Hindlimb muscle (tissue), 1 donor: ENCODE measurements at places on chromosomes 11 and 22.

- no peak for DNase-seq
Measured at GRCh38 chr11:121553389-121553788, 100.6 kb upstream of the SORL1-AS1 start.

DNA sequence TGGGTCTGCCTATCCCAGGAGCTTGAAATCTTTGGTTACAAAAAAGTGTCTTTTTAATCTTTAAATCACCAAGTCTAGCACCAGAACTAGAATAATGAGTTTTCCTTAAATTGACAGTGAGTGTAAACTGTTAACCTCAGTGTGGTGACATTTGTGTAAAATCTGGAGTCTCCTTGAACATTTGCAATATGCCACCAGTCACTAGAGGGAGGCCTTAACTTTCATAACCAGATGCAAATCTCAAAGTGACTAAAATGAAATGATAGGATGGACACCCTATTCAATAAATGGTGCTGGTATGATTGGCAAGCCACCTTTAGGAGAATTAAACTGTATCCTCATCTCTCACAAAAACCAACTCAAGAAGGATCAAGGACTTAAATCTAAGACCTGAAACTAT is 8.3 kb upstream of the SCGB1D2 start:
- no peak for DNase-seq

DNA sequence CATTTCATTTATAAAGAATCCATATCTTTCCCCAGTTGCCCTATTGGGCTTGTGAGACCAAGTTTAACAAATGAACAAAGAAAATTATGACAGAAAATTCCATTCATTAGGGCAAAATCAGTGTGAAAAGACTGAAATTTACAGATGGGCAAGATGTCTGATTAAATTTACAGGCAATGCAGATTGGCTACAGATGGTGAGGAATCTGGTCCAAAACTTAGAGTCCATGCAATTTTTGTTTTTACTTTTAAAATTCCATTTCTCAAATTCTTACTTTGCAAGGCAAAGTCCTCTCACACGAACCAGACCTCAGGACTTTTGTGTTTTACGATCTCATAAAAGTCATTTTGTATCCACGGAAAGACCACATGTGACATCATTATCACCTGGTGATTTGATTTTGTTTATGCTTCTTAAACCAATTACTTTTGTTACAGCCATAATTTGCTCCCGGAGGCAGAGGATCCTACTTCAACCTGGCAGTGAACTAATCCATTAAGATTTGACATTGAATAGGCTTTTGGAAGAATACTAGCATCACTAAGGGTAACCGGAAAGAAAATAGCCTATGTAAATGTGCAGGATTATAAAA is 843.7 kb upstream of the CHORDC1 start:
- DNase-seq: no peak

DNA sequence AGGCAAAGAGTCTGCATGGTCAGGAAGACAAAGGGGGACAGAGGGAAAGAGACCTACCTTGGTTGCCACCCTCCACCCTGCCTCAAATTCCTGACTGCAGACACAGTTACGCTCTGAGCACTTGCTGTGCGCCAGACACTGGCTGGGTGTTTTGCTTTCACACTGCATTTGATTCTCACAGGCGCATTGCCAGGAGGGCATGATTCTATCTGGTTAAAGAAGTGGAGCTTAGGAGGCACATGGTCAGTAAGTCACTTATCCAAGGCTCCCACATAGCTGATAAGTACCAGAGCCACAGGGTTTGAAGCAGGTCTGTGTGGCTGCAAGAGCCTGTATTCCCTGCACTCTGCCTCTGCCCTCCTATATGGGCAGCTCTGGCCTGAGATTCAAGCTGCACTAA is 103.9 kb downstream of the TIMP3 start:
- no peak for DNase-seq

GRCh38 chr11:130370845-130371590 is 56.3 kb upstream of the ZBTB44 start:
- DNase-seq: no peak

DNA sequence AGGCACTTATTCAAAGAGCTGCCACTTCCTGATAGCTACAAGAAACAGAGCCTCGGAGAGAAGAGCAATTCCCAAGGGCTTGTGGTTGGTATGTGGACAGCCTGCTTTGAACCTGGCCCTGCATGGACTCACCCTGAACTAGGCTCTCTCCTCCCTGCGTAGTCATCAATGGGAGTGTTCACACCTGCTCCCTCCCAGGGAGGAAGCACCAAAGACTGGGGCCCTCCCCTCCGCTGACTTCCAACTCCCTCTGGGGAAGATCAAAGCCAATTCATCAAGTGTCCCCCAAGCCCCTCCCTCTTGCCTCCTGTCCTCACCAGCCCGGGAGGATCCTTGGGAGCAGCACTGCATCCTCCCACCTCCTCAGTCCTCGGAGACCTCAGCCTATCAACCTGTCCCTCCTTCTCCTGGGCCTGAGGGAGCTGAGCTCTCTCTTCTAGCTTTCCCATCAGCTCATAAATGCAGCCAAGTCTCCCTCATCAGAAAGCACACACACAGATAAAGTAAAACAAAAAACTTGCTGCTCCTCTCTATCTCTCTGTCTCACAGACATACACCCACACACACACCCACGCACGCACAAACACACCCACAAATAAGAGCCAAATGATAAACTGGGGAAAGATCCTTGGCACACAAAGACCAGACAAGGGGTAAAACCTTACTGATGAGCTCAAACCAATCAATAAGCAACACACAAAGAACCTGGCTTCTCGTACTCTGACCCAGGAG is 3.3 kb downstream of the A4GALT start:
- no peak for DNase-seq

- no peak for DNase-seq
Measured at GRCh38 chr11:65501186-65501471, 2.3 kb downstream of the MALAT1 start.

- no peak for DNase-seq
Measured at GRCh38 chr22:25806579-25806978, 64.6 kb downstream of the MYO18B start.

- DNase-seq: peak; percentile 88
Measured at GRCh38 chr22:37676736-37677492, 1.5 kb downstream of the LGALS1 start.

DNA sequence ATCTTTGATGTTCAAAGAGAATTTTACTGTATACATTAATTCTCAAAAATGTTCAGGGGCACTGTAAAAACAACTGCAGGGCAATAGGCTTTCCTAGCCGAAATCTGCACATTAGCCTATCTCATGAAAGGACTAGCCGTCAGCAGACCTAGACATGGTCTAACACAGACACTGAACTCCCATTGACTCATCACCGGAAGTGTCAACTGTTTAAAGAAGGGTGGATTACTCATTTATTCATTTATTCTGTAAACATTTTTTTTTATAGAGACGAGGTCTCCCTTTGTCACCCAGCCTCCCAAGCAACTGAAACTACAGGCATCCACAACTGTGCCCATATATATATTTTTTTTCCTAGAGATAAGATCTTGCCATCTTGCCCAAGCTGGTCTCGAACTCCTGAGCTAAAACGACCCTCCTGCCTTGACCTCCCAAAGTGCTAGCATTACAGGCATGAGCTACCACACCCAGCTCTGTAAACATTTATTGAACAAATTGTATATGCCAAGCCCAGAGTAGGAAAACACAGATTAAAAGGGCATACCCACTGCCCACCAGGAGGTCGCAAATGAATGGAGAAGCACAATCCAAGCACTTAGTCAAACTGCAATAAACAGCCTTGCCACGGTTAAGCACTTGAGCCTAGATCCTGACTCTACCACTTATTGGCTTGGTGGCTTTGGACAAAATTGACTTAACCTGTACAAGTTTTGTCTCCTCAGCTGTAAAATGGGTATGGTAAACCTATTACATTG is 26.6 kb downstream of the RAB30 start:
- no peak for DNase-seq

DNA sequence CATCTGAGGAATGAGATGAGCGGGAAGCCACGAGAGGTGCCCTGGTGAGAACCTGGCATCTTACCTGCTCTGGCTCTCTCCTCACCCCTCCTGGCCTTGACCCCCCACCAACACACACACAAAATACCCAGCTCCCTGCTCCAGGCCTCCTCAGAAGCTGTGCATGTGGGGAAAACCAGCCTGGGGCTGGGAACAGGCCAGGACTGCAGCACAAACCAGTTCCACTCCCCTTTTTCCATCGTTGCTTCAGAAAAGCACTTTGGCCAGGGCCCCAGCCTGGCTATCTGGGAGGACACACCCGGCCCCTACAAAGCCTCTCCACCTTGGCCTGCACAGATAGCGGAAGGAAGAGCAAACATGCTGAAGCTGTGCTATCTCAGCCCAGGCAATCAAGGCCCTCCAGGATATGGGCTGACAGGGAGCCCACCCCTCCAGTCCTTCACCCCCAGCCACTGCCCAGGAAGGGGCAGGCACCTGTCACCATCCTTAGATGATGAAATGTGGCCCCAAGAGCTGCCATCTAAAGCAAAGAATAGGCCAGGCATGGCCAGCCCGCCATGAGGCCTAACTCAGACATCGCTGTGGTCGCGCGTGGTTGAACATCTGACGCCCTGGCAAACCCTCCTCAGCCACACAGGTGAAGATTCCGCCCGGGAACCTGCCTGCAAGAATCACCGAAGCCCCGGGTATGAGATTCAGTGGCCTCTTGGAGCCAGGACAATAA is 35.4 kb downstream of the PISD start:
- DNase-seq: peak; percentile 79
